ENCODE measurements at places on chromosomes 12 and 14.

- DNase-seq: no peak
Measured at GRCh38 chr14:95918466-95918865, 41.8 kb downstream of the TUNAR start.

DNA sequence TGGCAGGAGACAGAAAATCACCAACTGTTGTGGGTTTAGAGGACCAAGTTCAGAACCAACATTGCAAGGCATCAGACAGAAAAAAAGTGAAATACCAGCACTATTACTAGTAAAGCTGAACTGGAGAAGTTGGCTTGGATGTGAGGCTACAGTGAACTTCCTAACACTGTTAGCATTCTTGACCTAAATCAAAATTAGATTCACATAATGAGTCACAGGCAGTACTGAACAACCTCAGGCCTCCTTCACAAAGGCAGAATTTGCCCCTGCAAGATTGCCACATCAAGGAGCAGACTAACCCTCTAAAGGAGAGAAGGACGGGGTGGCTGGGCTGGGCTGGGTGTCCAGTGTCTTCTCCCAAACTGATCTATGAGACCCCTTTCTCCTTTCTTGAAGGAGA, 539.7 kb downstream of the SNAPC1 start:
- no peak for DNase-seq

- no peak for DNase-seq
Measured at GRCh38 chr14:61469781-61470180, 148.4 kb downstream of the PRKCH start.

GRCh38 chr12:47236109-47236714, 156.5 kb upstream of the AMIGO2 start:
- no peak for DNase-seq

DNA sequence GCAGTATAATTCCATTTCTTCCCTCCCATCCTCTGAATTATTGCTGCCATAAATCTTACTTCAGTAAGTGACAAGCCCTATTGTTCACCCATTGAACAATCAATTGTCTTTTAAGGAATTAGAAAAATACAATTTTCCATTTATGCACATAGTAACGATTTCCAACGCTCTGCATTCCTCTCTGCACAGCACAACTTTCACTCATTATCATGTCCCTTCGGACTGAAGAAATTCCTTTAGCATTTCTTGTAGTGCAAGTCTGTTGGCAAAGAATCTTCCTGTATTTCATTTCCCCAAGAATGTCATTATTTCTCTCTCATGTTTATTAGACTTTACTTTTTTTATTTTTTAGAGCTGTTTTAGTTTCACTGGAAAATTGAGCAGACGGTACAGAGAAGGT, 252.1 kb upstream of the RTL1 start:
- no peak for DNase-seq

GRCh38 chr12:98485792-98486340, 29.5 kb upstream of the TMPO start:
- DNase-seq: no peak

- DNase-seq: no peak
Measured at GRCh38 chr14:28758885-28759652, 7.5 kb upstream of the FOXG1 start.

DNA sequence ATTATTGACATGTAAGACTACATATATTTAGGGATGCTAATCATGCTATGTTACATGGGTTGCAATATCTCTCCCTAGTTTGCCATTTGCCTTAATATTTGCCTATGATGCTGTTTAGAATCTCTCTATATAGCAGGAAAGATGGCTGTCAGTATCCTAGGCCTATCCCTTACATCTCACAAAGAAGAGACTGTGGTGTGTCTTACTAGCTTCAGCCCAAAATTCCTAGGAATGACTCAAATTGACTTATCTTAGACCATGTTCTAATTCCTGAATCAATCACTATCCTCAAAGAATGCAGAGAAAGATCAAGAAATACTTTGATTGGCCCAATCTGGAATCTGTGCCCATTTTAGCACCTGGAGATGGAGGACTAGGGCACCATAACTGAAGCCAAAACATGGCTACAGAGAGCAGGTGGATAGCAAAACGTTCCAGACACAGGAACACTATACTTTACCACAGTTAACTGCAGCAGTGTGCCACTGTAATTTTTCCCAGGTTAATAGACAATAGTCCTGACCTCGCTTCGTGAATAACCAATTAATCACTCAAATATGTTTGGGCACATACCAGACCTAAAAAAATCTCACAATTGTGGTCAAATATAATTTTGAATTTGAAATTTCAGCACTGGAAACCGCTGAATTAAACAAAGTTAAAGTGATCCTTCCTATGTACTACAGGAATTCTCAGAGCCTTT, 32.7 kb upstream of the GLIPR1 start:
- no peak for DNase-seq

DNA sequence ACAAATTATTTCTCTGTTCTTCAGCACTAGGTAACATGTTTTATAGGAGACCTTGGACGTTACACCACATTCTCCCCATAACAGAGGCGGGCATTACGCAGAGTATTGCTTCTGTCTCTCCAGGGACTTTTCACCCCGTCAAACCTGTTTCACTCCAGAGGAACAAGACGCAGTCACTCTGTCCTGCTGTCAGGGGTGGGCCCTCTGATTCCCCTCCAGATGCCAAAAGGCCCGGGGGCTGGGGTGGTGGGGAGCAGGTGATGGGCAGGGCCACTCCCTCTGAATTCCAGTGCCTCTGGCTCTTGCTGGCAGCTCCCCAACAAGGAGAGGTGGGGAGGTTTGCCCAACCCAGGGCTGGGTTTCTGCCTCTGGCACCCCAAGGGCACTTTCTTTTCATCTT, 71.9 kb downstream of the NTF3 start:
- no peak for DNase-seq

DNA sequence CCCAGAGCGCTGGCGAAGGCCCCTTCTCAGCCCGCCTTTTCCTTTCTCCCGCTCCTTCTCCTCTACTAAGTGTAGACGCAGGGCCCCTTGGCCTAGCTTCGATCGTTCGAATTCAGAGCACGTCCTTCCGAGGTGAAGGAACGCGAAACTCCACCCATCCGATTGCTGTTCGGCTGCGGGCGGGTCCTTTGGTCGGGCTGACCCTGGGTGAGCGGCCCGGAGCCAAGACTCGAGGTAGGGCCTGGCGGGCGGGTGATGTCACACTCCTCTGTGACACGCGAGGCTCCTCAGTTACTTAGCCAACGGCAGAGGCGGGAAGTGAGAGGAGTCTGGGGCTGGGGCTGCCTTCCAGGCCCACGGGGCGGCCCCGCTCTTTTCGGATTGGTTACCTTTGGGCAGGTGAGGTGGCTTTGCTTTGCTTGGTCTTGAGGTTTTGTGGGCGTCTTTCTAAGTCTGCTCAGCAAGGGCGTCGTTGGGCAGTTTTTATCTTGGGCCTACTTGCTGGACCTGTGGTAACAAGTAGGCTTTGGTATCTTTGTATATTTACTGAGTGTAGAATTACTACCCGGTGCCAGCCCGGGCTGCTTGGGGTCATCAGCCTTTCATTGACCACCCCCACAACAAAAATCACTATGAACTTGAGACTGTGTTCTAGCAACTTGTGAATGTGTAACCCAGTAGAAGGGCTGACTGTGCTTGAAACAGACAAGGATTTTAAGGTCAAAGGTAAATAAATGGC, 694 bp downstream of the TMBIM6 start:
- DNase-seq: peak; percentile 94

- peak; percentile 42 for DNase-seq
Measured at GRCh38 chr12:50057896-50058670, 687 bp downstream of the ASIC1 start.

DNA sequence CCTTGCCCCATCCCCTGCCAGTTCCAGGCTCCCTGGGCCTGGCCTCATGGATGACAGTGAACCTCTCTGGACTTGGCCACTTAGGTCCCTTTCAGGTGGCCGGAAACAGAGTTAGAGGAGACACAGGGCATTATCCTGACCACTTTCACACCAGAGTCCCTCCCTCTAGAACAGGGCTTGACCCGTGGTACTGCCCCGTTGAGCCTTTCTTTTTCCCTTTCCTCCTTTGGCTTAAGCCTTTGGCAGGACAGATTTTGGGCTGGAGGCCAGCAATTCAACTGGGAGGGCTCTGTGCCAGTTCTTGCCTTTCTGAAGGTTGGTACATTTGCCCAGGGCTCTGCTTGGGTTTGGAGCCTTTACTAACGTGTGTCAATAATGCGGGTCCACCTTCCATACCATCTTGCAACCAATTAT, 22.8 kb downstream of the TPCN1 start:
- DNase-seq: no peak

GRCh38 chr12:54287261-54288157, 7.0 kb downstream of the HNRNPA1 start:
- no peak for DNase-seq

- peak; percentile 63 for DNase-seq
Measured at GRCh38 chr12:122888232-122888752, 7.6 kb downstream of the VPS37B start.

GRCh38 chr12:94258593-94258992, 110.2 kb downstream of the PLXNC1 start:
- DNase-seq: no peak

DNA sequence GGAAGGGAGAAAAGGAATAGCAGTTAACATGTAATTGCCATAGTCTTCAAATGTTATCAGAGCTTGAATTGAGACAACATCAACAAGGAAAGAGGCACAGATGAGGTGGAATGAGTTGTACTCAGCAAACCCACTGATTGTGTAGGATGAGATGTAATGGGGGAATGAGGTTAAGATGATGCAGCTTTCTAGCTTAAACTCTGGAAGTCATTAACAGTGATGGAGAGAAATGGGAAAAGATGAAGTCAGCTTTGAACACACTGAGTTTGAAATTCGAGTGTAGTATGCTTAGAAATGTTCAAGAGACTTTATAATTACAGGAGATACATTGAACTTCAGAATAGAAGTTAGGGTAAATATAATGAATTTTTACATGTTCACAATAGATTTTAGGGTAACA, 106.9 kb downstream of the PRKD1 start:
- no peak for DNase-seq

DNA sequence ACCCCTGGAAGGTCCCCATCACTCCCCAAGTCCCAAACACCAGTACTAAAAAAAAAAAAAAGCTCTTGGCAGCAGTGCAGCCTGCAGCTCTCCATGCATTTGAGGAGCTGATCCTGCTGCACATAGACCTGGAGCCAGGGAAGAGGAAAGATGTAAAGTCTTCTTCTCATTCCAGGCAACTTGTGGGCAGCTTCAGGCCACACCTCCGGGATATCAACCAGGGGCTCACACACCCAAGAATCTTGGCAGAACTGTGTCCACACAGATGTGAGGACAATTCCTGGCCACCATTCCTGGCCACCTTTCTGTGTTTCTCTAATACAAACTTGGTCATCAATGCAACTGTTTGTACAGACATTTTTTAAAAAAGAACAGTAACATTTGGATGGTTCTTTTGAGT, 72.7 kb downstream of the TMEM132C start:
- DNase-seq: no peak

DNA sequence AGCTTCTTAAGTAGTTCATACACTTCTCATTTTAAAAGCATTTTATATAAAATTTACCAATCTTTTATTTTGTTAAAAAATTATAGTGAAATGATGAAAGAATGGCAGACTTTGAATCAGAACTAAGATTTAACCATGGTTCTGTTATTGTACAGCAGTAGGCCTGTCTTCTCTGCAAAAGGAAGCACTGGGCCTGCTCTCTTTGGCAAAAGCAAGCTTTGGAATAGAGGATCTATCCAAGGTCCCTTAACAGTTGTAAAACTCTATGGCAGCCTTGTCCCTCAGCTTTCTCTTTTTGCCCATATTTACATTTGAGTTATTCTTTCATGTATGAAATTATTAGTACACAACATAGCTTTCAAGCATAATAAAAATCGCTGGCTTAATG, 82.8 kb downstream of the PLEKHG7 start:
- no peak for DNase-seq

DNA sequence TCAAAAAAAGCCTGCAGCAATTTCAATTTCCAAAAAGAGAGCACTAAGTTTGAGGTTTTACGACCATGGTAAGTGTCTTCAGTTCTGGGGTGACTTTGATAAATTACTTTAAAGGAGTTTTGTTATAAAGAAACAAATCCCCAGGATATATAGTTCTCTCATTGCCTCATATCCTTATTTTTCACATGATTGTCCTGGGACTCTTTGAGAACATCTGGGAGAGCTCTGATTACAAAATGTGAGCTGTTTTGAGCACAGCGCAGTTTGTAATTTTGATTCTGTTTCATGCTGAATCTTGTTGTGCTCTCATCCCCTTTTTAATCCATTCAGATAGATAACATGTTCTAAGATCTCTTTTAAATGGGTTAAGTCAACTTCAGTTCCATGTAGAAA, 67.7 kb upstream of the DCN start:
- DNase-seq: no peak

- DNase-seq: no peak
Measured at GRCh38 chr14:42523666-42524065, 917.0 kb downstream of the LRFN5 start.

DNA sequence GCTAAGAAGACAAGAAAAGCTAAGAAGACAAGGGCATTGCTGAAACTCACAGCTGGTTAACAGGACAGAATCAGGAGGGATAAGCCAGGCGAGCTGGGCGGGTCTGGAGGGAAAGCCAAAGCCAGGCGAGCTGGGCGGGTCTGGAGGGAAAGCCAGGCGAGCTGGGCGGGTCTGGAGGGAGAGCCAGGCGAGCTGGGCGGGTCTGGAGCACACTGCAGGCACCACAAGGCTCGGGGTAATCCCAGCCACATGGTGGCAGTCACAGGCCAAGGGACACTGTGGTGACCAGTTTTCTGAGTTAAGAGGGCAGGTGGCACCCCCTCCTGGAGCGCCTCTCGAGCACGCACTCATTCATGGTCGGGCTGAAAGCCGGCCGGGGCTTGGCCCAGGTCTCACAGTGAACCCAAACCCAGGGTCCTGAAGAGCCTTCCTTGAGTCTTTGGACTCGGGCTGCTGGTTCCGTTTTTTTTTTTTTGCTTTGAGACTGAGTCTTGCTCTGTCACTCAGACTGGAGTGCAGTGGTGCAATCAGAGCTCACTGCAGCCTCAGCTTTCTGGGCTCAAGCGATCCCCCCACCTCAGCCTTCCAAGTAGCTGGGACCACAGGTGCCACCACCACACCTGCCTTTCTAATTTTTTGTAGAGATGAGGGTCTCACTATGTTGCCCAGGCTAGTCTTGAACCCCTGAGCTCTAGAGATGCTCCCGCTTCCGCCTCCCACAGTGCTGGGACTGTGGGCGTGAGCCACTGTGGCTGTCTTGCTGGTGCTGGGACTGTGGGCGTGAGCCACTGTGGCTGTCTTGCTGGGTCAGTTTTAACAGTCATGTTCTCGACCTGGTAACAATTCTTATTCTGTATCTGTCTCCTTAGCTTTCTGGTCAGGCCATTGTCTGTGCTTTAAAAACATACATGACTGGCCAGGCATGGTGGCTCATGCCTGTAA, 40.2 kb downstream of the HSP90AA1 start:
- peak; percentile 32 for DNase-seq

GRCh38 chr12:84689638-84690037, 223.0 kb downstream of the SLC6A15 start:
- no peak for DNase-seq

DNA sequence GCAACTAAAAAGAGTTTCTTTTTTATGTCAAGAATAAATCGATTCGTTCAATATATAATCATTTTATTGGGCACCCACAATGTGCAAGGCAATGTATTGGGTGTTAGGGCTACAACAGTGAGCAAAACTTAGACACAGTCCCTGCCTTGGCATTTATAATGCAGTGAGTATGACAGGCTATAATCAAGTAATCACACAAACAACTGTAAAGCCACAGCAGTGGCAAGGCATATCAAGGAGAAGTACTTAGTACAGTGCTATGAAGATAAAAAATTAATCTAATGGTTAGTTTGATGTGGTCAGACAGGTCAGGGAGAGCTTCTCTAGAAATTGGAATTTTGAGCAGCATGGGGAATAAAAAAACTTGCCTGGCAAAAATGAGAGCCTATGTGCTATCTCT, 39.5 kb upstream of the OTOGL start:
- DNase-seq: no peak

GRCh38 chr12:71756054-71756690, 1.5 kb downstream of the RAB21 start:
- no peak for DNase-seq
